ENCODE measurements at places on chromosomes 16 and 17. TPM values are rescaled to one million over a fixed set of nuclear protein-coding genes. Genes with fewer than 3 reads are reported as not detected.
A peak's percentile ranks its signal among the peaks of the same experiment; 100 is the strongest.

DNA sequence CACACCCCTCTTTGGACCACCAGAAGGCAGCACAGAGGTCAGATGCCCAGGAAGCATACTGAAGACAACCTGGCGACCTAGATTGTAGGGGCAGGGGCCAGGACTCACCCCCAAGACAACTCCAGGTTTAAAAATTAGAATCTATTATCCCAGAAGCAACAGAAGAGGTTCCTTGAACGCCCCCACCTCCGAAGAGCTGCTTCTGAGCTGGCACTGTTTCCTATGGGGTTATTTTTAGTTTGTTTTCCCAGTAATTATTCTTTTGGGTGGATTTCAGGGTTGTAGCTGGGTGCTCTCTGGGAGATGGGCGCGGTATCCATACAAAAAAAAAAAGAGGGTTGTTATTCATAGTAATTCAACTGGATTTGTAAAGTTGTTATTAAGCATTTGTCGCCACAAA is 10.4 kb upstream of the TMEM132E start:
- DNase-seq: no peak

GRCh38 chr17:42928714-42929496 is 28.3 kb downstream of the G6PC1 start:
- peak; percentile 51 for DNase-seq

DNA sequence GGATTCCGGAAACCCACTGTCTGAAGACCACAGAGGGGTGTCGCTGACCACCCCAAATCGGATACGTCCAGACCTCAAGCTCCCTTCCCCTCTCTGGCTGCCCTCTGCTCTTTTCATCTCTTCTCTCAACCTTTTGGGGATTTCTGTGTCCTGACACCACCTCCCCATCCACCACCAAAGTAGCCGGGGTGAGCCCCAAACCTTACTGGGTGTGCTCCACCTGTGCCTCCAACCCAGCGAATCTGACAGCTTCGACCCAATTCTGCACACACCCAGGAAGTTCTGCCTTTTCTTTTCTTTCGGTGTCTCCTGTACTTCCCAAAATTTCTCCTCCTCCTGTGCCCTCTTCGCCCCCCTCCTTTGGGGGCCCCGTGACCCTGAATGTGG is 534 bp downstream of the KCTD11 start:
- DNase-seq: no peak

GRCh38 chr16:51815523-51815922 is 664.5 kb upstream of the SALL1 start:
- no peak for DNase-seq

- DNase-seq: no peak
These were observed 375 bp upstream of the SPN start for GRCh38 chr16:29662729-29663015.

- no peak for DNase-seq
These were observed 2.6 kb downstream of the NUP88 start for GRCh38 chr17:5416901-5417300.

DNA sequence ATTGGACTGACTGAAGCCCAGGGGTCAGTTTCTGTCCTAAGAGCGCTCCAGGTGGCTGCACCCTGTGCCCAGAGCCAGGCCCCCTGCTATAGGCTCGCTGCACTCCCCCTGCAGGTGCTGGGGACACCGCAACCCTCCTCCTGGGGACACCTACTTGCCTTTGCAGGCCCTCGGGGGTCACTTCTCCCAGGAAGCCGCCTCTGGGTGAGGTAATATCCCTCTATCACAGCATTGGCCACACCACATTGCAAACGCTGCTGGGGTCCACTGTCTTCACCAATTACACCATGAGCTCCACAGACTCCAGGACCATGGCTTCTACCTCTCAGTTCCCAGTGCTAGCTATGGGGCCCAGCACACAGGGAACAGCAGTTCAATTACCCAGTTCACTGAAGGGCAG is 14.9 kb downstream of the USP36 start:
- DNase-seq: no peak

GRCh38 chr17:36590082-36590481 is 1.6 kb upstream of the DHRS11 start:
- no peak for DNase-seq

Gene HYDIN
- total RNA-seq: 6.2 TPM

Gene CMTM2
- not detected for total RNA-seq
